H7 (cell line): ENCODE measurements at places on chromosomes 2 and 18.
A peak's percentile ranks its signal among the peaks of the same experiment; 100 is the strongest.

GRCh38 chr18:11950824-11951223, 30.5 kb upstream of the IMPA2 start:
- no peak for DNase-seq

DNA sequence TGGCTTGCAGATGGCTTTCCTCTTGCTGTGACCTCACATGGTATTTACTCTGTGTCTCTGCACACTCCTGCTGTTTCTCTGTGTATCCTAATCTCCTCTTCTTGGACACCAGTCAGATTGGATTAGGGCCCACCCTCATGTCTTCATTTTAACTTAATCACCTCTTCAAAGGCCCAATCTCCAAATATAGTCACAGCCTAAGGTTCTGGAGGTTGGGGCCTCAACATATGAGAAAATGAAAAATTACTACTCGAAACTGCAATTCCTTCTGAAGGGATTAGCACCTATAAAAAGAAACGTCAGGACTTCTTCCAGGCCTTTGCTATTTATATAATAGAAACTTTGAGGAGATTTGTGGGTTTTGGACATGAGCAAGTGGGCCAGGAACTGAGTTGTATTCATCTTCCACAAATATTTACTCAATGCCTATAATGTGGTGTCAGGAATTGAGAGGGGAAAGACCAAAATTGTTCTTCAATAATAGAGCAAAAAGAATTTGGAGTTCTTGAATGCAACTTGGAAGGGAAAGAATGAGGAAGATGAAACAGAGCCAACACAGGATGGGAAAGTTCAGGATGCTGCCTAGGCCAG, 270.0 kb upstream of the FN1 start:
- DNase-seq: no peak

GRCh38 chr2:236022128-236022527, 146.1 kb downstream of the GBX2 start:
- DNase-seq: no peak

DNA sequence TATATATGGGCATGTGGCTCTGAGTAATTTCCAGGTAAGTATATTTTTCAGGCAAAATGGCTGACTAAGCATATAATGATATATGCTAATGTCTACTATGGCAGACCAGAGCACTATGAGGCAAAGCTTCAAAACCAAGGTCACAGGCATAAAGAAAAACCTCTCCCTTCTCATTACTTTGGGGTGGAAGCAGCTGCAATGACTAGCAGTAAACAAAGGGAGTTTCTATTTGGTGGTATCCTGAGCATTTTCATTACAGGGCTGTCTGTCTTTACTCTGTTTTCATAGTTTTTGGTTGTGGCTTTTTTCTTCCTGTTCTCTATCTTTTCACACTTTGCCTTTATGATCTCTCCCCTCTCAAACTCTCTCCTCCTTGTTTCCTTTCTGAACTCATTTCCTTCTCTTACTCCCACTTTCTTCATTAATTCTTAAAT, 15.6 kb downstream of the PDE6D start:
- DNase-seq: no peak

DNA sequence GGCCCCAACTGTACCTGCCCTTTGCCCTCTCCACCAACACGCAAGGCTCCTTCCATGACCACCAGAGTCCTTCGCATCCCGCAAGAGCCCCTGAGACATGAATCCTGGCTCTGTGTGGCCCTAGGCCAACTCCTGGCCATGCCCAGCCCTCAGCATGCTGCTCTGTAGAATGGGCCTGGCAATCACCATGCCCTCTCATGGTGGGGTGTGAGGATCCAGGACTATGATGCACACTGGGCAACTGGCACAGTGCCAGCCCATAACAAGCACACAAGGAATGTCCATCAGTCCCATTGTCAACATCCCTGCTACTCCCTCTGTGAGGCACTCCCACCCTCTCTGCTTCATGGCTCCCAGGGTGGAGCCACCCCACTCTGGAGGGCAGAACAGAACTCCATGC, 44.7 kb downstream of the FER1L5 start:
- DNase-seq: no peak

DNA sequence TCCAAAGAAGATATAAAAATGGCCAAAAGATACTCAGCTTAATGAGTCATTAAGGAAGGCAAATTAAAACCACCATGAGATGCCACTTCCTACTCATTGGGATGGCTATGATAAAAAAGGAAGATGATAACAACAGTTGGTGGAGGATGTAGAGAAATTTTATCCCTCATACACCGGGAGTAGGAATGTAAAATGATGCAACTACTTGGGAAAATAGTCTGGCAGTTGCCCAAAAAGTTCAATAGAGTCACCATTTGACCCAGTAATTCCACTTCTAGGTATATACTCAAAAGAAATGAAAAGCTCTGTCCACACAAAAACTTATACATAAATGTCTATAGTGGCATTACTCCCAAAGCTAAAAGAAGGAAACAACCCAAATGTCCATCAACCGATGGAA, 10.1 kb upstream of the SULT1C2 start:
- DNase-seq: no peak

DNA sequence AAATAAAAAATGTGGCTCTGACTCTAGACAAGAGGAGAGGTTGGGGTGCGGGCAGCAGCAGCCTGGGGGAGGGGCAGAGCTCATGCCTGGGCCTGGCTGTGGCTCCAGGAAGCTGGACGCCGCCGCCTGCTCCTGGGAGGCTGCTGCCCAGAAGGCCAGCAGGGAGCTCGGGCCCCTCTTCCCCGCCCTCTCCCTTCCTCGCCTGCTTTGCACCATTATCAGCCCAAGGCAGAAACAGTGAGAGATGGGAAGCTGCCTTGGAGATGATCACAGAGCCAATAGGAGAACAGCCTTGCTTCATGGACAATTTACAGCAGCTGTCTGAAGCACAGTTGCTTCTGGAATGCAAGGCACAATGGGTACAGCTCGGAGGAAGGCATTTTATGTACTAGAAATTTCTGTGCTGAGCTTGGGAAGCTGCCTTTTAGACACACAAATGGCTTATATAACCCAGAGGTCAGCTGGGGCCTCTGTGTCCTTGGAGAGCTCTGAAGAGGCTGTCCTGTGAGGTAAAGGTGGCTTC, 55.3 kb upstream of the AFF3 start:
- DNase-seq: peak; percentile 83

GRCh38 chr2:74944987-74945787, 13.3 kb upstream of the POLE4 start:
- no peak for DNase-seq
